Ovary (tissue), 10 donors: ENCODE measurements at places on chromosomes 5 and 9.

- no peak for DNase-seq
Measured at GRCh38 chr5:154945695-154946301, 4.9 kb downstream of the MRPL22 start.

- DNase-seq = no peak
Measured at GRCh38 chr5:83848941-83849340, 128.3 kb upstream of the HAPLN1 start.

GRCh38 chr9:3296536-3296935 lies 229.3 kb downstream of the RFX3 start:
- DNase-seq = no peak

GRCh38 chr5:102998224-102998623 lies 121.7 kb downstream of the GIN1 start:
- DNase-seq = no peak

DNA sequence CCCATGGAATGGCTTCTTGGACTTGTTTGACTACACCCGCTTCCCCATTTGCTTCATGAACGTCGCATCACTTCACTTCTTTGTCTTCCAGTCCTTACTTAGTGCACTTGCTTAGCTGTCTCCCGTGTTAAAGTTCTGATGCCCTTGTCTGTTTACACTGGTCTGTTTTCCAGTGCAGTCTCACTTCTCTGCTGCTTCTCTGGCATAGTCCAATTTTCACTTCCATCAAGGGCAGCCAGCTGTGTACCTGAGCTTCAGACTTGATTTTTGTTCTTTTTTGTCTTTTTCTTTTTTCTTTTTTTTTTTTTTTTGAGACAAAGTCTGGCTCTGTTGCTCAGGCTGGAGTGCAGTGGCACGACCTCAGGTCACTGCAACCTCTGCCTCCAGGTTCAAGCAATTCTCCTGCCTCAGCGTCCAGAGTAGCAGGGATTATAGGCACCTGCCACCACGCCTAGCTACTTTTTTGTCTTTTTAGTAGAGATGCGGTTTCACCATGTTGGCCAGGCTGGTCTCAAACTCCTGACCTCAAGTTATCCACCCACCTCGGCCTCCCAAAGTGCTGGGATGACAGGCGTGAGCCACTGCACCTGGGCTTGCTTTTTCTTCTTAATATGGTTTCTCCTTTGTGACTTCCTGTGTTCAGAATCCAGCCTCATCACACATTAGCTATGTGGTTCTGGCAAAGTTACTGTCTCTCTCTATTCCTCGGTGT lies 75.4 kb downstream of the LRRC70 start:
- DNase-seq = no peak

DNA sequence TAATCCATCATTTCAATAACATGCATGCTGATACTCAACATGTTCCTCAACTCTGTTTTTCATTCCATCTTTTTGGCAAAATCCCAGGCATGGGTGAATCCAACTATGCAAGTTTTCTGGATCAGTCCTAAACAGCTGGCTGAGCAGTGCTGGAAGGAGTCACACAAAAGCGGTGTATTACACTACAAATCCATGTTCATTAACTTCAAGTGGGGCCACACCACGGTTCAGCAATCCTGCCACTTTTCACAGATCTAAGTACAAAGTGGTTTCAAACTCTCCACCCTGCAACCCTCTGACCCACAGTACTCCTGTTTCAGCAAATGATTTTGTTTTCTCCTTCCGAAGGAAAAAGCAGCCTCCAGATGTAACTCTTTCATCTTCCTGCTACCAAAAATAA lies 222.5 kb downstream of the EPB41L4A start:
- no peak for DNase-seq
